Karpas-422 (cell line): ENCODE measurements at places on chromosomes 13 and 19. TPM values are rescaled to one million over a fixed set of nuclear protein-coding genes. Genes with fewer than 3 reads are reported as not detected.

- DNase-seq = no peak
These were observed 30.7 kb downstream of the PDS5B start for GRCh38 chr13:32616883-32617511.

DNA sequence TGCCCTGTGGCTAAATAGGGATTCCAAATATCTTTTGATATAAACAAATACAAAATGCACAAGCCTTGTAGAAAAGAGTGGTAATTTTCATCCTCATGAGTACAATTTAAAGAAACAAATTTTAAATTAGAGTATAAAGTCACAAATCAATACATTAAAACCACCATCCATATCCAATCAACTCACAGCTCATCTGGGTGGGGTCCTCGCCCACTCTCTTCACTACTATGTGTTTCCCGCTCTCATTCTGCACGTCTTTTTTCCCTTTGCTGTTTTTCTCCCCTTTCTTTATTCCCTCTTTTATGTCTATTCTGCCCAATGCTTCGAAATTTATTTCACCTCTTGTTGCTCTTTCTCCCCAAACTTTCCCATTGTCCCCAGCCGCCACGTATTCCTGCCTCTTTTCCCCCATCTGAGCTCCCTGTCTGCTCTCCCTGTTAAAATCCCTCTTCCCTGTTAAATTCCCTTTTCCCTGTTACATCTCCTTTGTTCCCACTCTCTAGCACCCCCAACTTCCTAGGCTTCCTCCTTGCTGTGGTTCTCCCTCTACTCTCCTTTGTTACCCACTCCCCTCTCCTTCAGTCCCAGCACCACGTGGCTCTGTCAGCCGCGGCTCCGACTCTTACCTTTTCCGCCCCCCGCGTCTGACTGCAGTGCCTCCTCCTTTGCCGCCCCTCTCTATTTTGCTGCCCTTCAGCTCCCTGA is 1.3 kb downstream of the ZNF616 start:
- peak; percentile 86 for DNase-seq

GRCh38 chr19:7533925-7534480 is 1.5 kb upstream of the PNPLA6 start:
- peak; percentile 94 for DNase-seq

GRCh38 chr13:54852831-54853230 is 1824.2 kb downstream of the OLFM4 start:
- DNase-seq = no peak

Gene TUBB4A
- 0.45 and 0.83 TPM in 2 replicates for total RNA-seq

Gene AMH
- 1.9 and 7.2 TPM in 2 replicates for total RNA-seq
